Tracheal epithelial cell (primary cell): ENCODE measurements at places on chromosomes 2 and 18. TPM values are rescaled to one million over a fixed set of nuclear protein-coding genes. Genes with fewer than 3 reads are reported as not detected.

Gene UGT1A3
- total RNA-seq: 0.24 TPM in 1 of 2 replicates, not detected in the other

Gene FAM237A
- total RNA-seq: not detected in 2 replicates

Gene SMYD5
- 21.9 and 27.5 TPM in 2 replicates for total RNA-seq

Gene MOGAT1
- not detected in 2 replicates for total RNA-seq

Gene METTL5
- total RNA-seq: 87.7 and 104 TPM in 2 replicates

Gene EPB41L3
- 0.43 and 12.5 TPM in 2 replicates for total RNA-seq

Gene EVA1A
- total RNA-seq: 6.2 and 44.8 TPM in 2 replicates

Gene EIF5B
- total RNA-seq: 22.8 and 32.0 TPM in 2 replicates

Gene ZSWIM2
- total RNA-seq: not detected in 2 replicates

Gene MSTN
- not detected in 2 replicates for total RNA-seq

Gene ATP6V1B1
- total RNA-seq: not detected in 2 replicates

Gene NR4A2
- 0.24 and 0.43 TPM in 2 replicates for total RNA-seq

Gene CHRNA1
- total RNA-seq: 0.21 TPM in 1 of 2 replicates, not detected in the other

Gene DOCK10
- total RNA-seq: 0.48 TPM in 1 of 2 replicates, not detected in the other

Gene NAT8
- total RNA-seq: not detected in 2 replicates

Gene RNU2-63P
- not detected in 2 replicates for total RNA-seq

Gene SPHKAP
- total RNA-seq: not detected in 2 replicates

Gene AMER3
- total RNA-seq: not detected in 2 replicates

Gene AAK1
- 16.1 and 16.6 TPM in 2 replicates for total RNA-seq

Gene SCYGR4
- total RNA-seq: not detected in 2 replicates

Gene LOXHD1
- not detected in 2 replicates for total RNA-seq

Gene UGT1A9
- 21.4 TPM in 1 of 2 replicates, not detected in the other for total RNA-seq

Gene ALK
- total RNA-seq: not detected in 2 replicates

Gene HOXD13
- not detected in 2 replicates for total RNA-seq

Gene DPYSL5
- not detected in 2 replicates for total RNA-seq

Gene SCN9A
- total RNA-seq: 2.4 and 3.6 TPM in 2 replicates

Gene MEIS1
- total RNA-seq: 8.9 and 26.4 TPM in 2 replicates

Gene CCDC68
- 9.2 and 9.4 TPM in 2 replicates for total RNA-seq

Gene GLI2
- under 0.01 and 0.21 TPM in 2 replicates for total RNA-seq

Gene KIF5C
- 0.24 TPM in 1 of 2 replicates, not detected in the other for total RNA-seq

Gene LRRC30
- total RNA-seq: not detected in 2 replicates
